Panc1 (cell line): ENCODE measurements at places on chromosomes 2 and 18. TPM values are rescaled to one million over a fixed set of nuclear protein-coding genes. Genes with fewer than 3 reads are reported as not detected.

Gene CDK15
- total RNA-seq = 4.8 TPM

Gene SLC19A3
- 0.28 TPM for total RNA-seq

Gene SCG2
- 1.7 TPM for total RNA-seq

Gene MYO1B
- total RNA-seq = 51.5 TPM

Gene ZSCAN30
- total RNA-seq = 12.1 TPM

Gene WNT10A
- total RNA-seq = 9.2 TPM

Gene REG3A
- not detected for total RNA-seq

Gene TTR
- total RNA-seq = 1.0 TPM

Gene TNFRSF11A
- total RNA-seq = 14.1 TPM

Gene RIT2
- not detected for total RNA-seq

Gene TMEM87B
- 22.8 TPM for total RNA-seq

Gene MC2R
- 0.05 TPM for total RNA-seq

Gene ACTG2
- total RNA-seq = 0.23 TPM

Gene MAP3K19
- not detected for total RNA-seq

Gene CYBRD1
- 2.5 TPM for total RNA-seq

Gene SUPT7L
- total RNA-seq = 22.4 TPM

Gene MOCOS
- total RNA-seq = 3.0 TPM

Gene GALNT5
- 0.08 TPM for total RNA-seq

Gene CNRIP1
- total RNA-seq = not detected

Gene MLPH
- 60.2 TPM for total RNA-seq

Gene ST8SIA3
- total RNA-seq = not detected

Gene CCDC121
- total RNA-seq = 5.9 TPM

Gene MC4R
- total RNA-seq = not detected

Gene GULP1
- 51.5 TPM for total RNA-seq

Gene GRHL1
- total RNA-seq = 4.7 TPM

Gene IL1RL2
- not detected for total RNA-seq
